Stimulated activated CD4-positive, alpha-beta T cell treated with anti-CD3 and anti-CD28 coated beads, Interleukin-1b, Interleukin-23, amount 100 ng/mL, for 24 hours (primary cell): ENCODE measurements at places on chromosomes 12 and 14.

DNA sequence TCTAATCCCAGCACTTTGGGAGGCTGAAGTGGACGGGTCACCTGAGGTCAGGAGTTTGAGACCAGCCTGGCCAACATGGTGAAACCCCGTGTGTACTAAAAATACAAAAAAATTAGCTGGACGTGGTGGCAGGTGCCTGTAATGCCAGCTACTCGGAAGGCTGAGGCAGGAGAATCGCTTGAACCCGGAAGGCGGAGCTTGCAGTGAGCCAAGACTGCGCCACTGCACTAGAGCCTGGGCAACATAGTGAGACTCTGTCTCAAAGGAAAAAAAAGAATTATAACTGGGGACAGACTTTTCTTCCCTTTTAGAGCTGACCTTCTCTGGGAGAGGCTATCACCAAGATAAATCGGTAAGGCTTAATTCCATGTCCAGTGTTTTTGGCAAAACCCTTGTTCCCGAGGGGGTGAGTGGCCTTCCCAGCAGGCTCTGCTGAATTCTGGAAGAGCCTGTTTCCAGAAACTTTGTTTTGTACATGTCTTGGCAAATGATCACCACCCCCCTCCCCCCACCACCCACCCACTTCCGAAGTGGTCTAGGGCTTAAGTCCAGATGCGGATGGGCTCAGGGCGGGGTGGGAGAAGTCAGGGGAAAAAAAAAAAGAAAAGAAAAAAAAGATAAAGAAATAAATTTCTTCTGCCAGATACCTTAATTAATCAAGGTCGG, 32.3 kb upstream of the DEGS2 start:
- no peak for DNase-seq

- DNase-seq = no peak
Measured at GRCh38 chr12:47757364-47757839, 1.3 kb downstream of the RAPGEF3 start.

DNA sequence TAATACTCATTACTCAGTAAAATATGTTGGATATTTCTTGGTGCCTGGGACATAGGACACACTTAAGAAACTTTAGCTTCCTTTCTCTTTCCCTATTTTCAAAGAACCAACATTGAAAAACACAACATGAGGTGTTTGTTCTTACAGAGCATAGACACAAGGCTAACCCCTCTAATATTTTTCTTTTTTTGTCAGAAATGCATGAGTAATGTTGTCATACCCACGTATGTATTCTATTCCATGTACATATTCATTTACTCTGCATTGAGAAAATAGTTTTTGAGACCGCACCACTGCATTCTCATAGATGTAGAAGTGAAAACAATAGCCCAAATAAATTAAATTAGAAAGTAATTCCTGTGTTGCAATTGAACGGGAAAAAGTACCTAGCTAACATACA, 13.0 kb downstream of the PAX9 start:
- no peak for DNase-seq

DNA sequence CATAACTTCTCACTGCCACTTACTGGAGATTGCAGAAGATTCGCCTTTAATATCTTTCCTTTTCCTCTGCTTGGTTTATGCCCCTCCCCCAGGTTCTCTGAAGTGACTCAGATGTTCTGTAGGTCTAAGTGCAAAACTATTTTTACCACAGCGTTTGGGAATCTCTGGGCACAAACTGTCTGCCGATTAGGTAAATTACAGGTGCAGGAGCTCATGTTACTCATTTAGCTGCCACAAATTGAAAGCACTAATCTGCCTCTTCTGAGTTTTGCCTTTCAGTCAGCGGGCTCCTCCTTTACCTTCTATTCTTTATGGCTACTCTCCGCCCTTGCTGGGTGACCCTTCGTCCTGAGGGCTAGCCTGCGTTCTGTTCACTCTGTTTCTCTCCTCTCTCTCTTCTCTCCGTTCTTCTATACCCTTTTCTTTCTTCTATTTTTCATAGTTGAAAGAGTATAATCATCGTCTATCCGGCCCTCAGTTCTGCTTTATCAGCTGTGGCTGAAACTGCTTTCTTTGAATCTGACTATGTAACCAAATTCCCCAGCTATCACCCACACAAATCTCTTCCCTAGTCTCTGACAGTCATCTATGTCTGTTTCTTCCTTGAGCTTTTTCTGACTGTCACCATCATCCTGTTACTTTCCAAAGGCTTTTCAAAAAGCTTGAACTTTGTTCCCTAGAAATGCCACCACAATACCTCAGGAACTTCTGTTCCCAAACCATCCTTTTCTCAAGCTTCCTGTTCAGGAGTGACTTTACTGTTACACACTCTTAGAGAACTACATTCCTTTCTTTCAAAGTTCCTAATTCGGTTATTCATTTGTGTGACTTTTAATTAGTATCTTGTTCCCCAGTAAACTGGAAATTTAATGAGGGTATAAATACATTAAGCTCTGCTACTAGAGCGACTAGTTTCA, 4.3 kb upstream of the MYF6 start:
- DNase-seq = no peak

DNA sequence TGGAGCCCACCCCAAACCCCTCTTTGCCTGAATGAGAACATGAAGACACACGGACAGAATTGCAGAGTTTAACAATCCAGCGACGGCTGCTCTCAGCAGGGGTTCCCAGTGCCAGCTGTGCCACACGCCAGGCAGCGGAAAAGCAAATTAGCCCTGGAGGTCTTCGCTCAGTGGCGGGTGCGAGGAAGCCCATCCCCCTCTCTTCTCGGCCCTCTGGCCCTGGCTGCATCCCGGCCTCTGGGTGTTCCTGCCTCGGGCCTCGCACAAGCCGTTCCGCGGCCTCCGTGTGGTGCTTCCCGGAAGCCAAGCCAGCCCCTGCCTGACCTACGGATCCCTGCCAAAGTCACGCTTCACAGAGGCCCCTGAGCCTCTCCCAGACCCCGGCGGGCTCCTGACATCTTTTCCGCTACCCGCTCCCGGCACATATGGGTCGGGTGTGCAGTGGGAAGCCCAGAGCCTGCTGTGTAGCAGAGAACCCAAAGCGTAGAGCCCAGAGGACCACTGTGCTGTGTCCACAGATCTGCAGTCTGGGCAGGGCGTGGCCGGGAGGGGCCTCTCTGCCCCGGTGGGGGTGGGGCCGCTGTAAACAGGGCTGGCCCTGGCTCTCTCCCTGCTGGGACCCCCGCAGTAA, 70.7 kb upstream of the GALNT9 start:
- no peak for DNase-seq

GRCh38 chr12:6211421-6211869, 11.2 kb downstream of the CD9 start:
- DNase-seq = no peak

- DNase-seq = no peak
Measured at GRCh38 chr14:100155756-100156616, 3.5 kb downstream of the DEGS2 start.

- DNase-seq = no peak
Measured at GRCh38 chr12:70080566-70080965, 162.7 kb upstream of the CNOT2 start.

DNA sequence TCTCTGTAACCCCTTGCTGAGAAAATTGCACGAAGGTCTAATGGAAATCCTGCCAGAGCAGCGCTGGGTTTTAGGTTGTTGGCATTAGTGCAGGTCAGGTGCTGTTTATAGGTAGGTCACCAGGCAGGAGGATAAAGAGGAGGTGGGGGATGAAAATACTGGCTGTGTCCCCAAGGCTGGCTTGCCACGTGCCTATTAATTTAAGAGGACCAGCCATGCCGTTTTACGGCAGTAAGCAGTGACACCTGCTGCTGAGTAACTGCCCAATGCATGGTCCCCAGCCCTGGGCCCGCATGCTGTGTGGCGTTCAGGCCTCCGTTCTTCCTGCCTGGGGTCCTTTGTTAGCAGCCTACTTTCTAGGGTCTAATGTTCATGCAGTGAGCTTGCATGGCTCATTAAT, 67.2 kb downstream of the WDR20 start:
- no peak for DNase-seq

DNA sequence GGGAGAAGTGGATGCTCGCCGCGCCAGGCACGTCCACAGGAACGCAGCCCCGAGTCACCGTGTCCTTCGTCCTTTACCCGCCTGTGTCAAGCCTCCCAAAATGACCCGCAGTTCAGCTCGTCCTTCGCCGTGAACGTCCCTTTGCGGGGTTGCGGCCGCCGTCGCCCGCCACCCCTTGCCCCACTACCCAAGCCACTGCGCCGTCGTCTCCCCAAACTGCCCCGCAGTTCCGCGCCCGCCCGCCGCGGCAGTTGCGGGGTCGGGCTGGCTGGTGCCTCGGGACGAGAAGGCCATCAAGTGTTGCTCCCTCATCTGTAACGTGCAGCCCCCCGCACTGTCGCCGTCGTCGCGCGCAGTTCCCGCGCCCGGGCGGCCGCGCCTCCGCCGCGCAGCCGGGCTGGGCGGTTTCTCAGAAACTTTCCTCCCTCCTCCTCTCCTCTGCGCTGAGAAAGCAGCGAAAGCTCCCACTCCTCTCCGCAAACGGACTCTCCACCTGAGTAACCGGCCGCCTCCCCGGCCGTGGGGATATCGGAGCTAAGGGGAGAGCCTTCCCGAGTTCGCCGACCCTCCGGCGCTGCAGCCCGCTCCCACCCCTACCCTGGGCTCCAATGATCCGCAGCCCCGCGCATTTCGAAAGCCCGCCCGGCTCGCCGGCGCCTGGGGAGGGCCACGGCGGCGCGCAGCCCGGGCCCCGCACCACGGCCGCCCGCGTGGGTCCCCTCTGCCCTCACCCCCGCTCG, 6.7 kb downstream of the CDKN1B start:
- DNase-seq = no peak

GRCh38 chr14:104665114-104665656, 24.2 kb upstream of the INF2 start:
- no peak for DNase-seq

DNA sequence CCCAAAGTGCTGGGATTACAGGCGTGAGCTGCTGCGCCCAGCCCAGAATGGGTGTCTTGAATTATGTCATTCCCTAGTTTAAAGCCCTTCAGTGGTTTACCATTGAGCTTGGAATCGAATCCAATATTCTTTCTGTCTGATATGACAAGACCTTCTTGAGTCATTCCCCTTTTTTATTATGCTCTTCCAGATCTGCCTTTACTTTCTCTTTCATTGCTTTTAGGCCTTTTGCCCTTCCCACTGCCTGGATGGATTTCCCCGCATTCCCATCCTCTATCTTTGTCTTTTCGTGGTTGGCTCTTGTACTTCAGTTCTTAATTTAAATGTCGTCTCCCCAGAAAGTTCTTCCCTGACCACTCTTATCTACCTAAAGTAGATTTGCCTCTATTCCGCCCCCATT, 1.6 kb downstream of the TRAFD1 start:
- DNase-seq = no peak
